Calu3 (cell line): ENCODE measurements at places on chromosomes 11 and 22.

DNA sequence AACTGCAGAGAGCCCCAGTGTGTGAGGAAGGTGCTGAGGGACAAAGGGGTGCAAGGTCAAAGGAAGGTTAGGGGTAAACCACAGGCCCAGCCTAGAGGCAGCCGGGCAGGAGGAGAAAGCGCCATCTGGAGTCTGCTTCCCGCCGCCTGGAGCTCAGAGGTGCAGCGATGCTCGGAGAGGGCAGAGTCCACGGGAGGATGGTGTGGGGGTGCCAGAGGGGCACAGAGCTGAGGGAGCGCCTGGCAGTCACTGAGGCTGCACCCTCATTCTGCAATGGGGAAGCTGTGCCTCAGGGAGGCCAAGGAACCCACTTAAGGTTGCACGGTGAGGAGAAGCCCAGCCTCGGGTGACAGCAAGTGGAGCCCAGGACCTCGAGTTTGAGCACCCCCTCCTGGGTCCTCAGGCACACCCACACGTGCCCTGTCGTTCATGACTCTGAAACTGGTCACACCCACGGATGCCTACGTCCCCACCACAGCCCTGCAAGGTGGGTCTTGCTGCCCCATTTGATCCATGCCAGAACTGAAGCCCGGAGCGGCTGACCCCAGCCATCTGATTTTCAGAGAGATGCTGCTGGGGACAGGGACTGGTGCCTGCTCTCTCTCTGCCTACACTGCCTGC, 1.6 kb downstream of the IL2RB start:
- peaks cover 12% of the 10 kb centered on the region for H3K4me1 ChIP-seq
- no peak overlapping the region for H3K27ac ChIP-seq
- H3K27me3 ChIP-seq, result peaks cover 99% of the 10 kb centered on the region
- no peak for DNase-seq
- no peak overlapping the region for H3K4me3 ChIP-seq

DNA sequence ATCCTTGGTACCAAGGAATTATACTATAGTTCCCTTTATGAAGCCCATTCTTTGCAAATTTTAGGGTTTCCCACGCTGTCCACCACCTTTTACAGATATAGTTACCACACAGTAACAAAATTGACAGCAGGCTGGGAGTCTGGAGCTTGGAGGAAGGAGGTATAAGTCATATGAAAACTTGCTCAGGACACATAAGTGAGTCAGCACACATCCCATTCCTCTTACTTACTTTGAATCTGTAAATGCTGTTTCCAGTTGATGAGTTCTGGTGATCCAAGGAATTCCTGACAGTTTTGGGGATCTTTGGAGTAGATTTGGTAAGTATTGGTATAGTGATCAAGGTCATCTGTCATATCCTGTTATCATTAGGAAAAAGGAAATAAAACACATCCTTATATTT, 19.2 kb downstream of the GLYAT start:
- no peak overlapping the region for H3K27ac ChIP-seq
- H3K4me3 ChIP-seq, result no peak overlapping the region
- H3K27me3 ChIP-seq, result no peaks in the 10 kb centered on the region
- no peak for DNase-seq
- no peaks in the 10 kb centered on the region for H3K36me3 ChIP-seq

DNA sequence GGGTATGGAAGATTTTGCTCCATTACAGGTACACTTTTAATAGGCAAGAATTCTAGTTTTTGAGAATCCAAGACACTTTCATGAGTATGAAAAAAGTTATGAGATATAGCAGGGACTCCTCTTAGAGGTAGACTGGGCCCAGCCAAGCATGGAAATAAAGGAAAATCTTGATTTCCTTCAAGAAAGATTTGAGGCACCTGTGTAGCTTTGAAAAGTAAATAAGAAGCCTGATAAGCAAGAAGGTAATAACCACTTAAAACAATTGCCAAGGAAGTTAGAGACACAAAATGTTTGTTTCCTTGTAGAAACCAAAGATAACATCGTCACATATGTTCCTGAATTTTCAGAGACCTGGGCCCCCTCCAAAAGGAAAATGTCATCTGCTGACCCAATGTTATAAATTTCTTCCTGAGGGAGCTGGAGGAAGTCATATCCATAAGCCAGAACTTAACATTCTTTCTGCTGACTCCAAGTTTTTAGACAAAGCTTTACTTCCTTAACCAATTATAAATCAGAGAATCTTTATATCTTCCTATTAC, 314.5 kb upstream of the ANO3 start:
- H3K36me3 ChIP-seq, result no peaks in the 10 kb centered on the region
- no peak overlapping the region for H3K4me3 ChIP-seq
- H3K27ac ChIP-seq, result no peak overlapping the region
- peaks cover 21% of the 10 kb centered on the region for H3K4me1 ChIP-seq
- no peaks in the 10 kb centered on the region for H3K27me3 ChIP-seq

DNA sequence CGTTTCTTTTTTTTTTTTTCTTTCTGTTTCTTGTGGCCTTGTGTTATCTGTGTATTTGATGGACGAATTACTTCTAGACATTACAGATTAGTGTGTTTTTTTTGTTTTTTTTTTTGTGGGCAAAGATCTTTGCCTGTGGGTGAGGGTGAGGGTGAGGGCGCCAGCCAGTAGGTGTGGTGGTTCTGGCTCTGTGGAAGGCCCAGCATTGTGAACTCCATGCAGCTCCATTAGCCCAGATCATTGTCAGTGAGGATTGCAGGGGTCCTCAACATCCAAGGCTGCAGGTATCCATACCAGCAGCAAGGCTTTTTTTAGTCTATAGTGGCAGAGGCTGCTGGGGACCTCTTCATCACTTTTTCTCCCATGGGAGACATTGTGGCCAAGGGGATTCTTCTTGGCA, 13.7 kb downstream of the BIRC2 start:
- peaks cover 44% of the 10 kb centered on the region for H3K36me3 ChIP-seq
- no peaks in the 10 kb centered on the region for H3K27me3 ChIP-seq
- no peak for DNase-seq
- H3K4me3 ChIP-seq, result no peak overlapping the region
- H3K27ac ChIP-seq, result peak overlapping the region; percentile 36
- peaks cover 22% of the 10 kb centered on the region for H3K4me1 ChIP-seq

DNA sequence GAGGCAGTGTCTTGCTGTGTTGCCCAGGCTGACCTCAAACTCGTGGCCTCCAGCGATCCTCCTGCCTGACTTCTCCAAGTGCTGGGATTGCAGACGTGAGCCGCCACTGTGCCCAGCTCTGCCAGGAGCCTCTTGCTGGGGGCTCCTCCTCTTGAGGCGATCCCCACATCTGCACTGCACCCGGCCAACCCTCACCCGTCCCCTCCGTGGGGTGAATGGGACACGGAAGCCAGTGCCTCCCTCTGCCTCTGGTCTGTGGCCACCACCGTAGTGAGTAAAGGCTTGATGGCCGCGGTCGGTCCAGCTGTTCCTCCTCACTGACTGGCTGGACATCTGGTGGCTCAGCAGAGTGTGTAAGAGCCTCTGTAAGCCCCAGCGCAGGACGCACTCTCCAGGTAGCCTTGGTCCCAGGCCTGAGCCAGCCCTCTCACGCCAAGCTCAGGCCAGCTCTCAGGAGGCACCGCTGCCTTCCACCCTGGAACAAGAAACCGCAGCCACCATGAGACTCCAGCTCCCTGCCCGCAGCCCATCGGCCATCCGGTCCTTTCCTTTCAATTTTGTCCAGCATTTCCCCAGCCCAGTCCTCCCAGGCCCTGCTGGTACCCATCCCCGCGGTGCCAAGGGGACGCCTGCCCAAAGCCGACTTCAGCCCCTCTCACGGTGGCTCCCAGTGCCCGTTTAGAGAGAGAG, 100.3 kb downstream of the BRD1 start:
- no peaks in the 10 kb centered on the region for H3K36me3 ChIP-seq
- H3K27ac ChIP-seq, result no peak overlapping the region
- H3K27me3 ChIP-seq, result peaks cover 100% of the 10 kb centered on the region
- no peak overlapping the region for H3K4me3 ChIP-seq
- no peak for DNase-seq

- no peak overlapping the region for H3K4me3 ChIP-seq
- no peak overlapping the region for H3K27ac ChIP-seq
- no peaks in the 10 kb centered on the region for H3K4me1 ChIP-seq
- DNase-seq, result no peak
- peaks cover 92% of the 10 kb centered on the region for H3K27me3 ChIP-seq
These were observed 7.3 kb upstream of the PTPN5 start for GRCh38 chr11:18798799-18799469.

DNA sequence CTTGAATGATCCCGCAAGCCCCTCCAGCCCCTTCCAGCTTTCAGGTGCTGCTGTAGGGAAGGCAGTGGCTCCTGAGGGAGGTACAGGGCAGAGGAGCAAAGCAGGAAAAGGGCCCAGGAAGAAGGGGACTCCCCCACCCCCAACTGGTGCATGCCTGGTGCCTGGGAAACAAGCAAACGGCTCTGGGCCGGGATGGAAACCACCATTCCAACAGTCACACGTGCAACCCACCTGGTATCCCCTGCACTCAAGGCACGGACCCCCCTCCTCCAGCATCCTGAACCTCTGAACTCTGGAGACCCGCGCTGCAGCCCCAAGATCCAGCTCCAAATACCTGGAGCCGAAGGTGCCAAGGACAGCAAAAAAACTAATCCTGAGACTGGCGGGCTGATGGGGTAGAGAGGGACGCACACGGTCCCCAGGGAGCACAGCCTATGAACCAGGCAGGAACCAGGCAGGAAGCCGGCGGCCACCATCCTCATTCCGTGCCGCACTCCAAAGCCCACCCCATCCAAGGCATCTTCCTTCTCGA, 537 bp downstream of the SCN4B start:
- DNase-seq, result no peak
- H3K27me3 ChIP-seq, result peaks cover 72% of the 10 kb centered on the region
- peak overlapping the region; percentile 54 for H3K4me3 ChIP-seq
- H3K4me1 ChIP-seq, result no peaks in the 10 kb centered on the region
- no peaks in the 10 kb centered on the region for H3K36me3 ChIP-seq

- H3K27me3 ChIP-seq, result no peaks in the 10 kb centered on the region
- no peak overlapping the region for H3K27ac ChIP-seq
- peaks cover 14% of the 10 kb centered on the region for H3K36me3 ChIP-seq
- no peak overlapping the region for H3K4me3 ChIP-seq
- no peak for DNase-seq
These were observed 100.8 kb downstream of the KIAA1671 start for GRCh38 chr22:25053153-25053805.

DNA sequence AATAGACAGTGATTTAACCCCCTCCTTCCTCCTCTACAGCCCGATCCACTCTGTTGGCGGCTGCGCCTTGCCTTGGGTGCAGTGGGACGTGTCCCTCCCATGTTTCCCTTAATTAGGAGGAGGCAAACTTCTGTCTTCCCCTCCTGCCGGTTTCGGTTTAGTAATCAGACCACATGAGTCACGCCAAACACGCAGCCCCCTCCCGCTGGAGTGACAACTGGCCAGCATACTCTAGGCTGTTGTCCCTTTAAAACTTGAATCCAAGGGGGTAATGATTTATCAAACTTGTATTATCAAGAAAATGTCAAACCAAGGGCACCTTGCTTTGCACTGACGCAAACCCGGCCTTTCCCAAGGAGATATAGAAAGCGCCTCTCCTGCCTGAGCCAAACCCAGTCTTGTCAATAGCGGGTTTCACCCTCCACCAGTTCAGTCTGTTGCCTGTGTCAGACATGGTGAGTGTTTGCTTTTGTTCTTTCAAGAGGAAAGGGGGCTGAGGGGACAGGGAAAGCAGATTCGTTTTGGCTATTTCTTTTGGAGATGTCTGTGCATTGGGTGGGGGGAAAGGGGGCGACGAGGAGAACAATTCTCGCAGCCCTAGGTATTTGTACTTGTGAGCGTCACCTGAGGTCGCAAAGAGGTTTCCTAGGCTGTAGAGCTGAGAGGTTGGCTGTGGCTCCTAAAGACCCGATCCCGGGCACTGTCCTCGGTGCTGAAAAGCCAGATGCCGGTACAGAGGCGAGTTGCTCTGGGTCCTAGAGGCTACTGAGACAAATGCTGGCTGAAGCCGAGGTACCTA, at the start of gene SLC6A5:
Gene SLC6A5 (plus strand): TSS at position 388 of the 799 bp plus-strand sequence. CDS start 65 bp downstream, at position 453.
- H3K4me1 ChIP-seq, result no peaks in the 10 kb centered on the region
- no peak within 1 kb of the TSS for H3K4me3 ChIP-seq
- no peaks in the 10 kb centered on the region for H3K36me3 ChIP-seq
- no peak within 1 kb of the TSS for H3K27ac ChIP-seq
- peaks cover 83% of the 10 kb centered on the region for H3K27me3 ChIP-seq
- DNase-seq, result peak; percentile 38

- peaks cover 5% of the 10 kb centered on the region for H3K4me1 ChIP-seq
- H3K36me3 ChIP-seq, result no peaks in the 10 kb centered on the region
- H3K4me3 ChIP-seq, result no peak overlapping the region
These were observed 106.2 kb upstream of the USP47 start for GRCh38 chr11:11735586-11735985.

DNA sequence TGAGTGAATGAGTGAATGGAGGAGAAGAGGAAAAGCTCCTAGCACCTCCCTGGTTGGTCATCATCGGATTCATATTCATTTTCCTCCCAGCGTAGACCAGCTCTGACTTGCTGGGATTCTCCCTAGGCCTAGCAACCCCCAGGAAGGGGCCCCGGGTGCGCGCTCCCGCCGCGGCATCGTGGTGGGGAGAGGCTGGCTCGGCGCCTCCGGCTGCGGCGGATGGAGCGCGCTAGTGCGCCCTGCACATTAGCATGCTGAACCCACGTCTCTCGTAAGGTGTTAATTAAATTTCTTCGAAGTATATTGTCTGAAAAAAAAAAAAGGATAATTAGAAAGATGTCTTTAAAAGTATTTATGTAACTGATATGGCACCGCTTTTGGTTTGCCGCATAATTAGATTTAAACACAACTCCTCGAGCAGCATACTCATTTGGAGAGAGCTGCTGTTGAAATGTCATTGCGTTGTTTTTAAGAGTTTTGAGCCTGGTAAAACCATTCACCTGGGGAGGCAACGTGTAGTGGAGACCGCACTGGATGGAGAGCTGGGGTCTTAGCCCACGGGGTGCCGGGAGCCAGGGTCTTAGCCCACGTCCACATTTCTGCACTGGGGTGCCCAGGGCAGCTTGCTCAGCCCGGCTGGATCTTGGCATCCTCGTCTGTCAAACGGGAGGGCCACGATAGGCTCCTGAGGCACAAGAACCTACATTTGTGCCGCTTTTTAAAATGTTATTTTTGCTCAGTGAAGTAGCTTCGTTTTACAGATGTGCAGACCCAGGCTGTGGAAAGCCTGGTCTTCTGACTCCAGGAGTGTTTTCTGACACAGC, 21.8 kb downstream of the MPPED1 start:
- H3K4me3 ChIP-seq, result no peak overlapping the region
- DNase-seq, result no peak
- peaks cover 95% of the 10 kb centered on the region for H3K27me3 ChIP-seq
- no peaks in the 10 kb centered on the region for H3K36me3 ChIP-seq

- peaks cover 6% of the 10 kb centered on the region for H3K4me1 ChIP-seq
- no peak overlapping the region for H3K27ac ChIP-seq
- H3K36me3 ChIP-seq, result no peaks in the 10 kb centered on the region
- H3K27me3 ChIP-seq, result no peaks in the 10 kb centered on the region
These were observed 876.0 kb downstream of the METTL15 start for GRCh38 chr11:28984231-28984630.
